ENCODE measurements at places on chromosomes 2 and 18.

DNA sequence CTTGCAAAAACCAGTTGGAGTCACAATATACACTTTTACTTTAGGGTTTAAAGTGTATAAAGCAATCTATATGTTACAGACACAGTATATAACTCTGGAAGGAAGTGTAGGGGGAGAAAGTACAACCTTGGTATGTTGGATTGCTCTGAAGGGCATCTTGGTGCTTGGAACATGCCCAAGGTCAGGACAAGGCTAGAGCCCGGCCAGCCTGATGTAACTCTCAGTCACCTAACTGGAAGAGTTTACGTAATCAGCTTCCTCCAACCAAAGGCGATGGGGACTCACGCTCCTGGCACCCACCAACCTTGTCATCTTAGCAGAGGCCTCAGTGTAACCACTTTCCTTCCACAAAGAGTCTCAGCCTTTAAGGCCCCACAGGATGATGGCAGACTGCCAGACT lies 181.1 kb upstream of the ACAA2 start:
- no peak for DNase-seq

- no peak for DNase-seq
Observed at GRCh38 chr18:3842844-3843243, 392.9 kb downstream of the TGIF1 start.

DNA sequence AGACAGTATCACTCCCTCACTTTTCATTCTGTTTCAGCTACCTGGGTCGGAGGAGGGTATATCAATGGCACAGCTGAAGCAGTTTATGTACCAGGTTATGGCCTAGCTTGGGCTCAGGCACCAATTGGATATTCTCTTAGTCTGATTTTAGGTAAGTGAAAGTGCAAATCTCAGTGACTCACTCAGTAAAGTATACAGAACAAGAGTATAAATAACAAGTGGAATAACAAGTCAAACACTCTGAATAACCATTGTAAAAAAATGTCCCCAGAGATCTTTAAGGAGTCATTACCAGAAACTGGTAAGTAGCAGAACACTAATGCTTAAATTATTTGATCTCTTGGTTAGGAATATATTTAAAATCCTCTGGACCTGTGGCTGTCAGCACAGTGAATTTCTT lies 5.7 kb downstream of the SLC5A7 start:
- DNase-seq = no peak

GRCh38 chr2:15031745-15032240 lies 399.3 kb downstream of the LRATD1 start:
- DNase-seq = no peak

DNA sequence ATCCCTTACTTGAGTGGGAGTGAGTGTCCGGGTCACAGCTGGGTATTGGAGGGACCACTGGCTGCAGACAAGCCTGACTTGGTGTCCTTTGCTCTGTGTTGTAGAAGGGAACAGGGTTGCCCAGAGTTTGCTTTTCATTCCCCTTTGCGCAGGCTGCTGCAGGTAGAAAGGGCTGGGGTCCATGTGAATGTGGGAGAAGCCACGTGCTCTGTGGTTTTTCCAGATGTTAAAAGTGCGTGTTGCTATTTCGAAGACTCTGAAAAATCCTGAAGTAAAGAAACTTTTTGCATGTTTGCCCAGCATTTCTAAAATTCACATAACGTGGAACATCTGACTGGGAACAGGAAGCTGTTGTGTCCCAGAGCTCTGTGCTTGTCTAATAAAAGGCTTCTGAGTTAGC lies 28.8 kb downstream of the GLI2 start:
- no peak for DNase-seq

GRCh38 chr2:203582468-203582867 lies 47.4 kb upstream of the RAPH1 start:
- DNase-seq = no peak

All from stimulated activated CD4-positive, alpha-beta T cell treated with anti-CD3 and anti-CD28 coated beads, Interleukin-15, amount 100 ng/mL, for 1 hour (primary cell).